NCI-H2081 treated with DMSO at 0.1 percent for 48 hours (cell line): ENCODE measurements at places on chromosomes 7 and 10.

- no peak for DNase-seq
Measured at GRCh38 chr10:91493313-91493712, 83.2 kb downstream of the HECTD2 start.

DNA sequence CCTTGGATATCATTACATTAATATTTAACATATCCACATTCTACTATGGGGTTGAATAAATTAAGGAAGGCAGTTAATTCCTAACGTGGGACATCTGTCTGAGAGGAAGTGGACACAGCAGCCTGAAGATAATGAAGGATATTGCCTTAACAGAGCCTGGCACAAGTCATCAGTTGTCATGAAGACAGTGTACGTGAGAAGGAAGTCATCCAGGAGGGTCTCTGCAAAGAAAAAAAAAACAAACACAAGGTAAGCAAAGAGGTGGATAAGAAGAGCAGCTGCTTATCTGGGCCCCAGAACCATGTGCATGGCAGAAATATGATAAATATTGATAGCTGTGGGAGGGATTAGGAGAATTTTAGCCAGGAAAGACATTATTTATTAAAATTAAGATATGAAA lies 190.0 kb downstream of the RAPGEF5 start:
- no peak for DNase-seq

DNA sequence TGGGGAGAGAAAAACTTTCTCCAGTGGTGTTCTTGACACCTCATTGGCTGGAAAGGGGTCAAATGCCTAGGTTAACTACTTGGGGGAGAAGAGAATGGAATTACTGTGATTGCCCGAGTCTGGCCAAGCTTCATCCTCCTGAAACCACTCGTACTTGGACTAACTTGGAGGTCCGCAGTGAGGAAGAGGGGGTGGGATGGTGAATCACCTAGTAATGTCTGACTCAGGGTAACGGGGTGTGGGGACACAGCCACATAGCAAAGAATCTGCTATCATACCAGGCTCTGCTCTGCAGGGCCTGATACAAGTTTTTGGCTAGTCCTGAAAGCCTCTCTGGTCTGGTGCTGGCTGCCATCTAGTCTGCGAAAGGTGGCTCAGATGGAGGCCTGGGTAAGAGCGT lies 190.9 kb downstream of the RPS24 start:
- DNase-seq = no peak

GRCh38 chr10:3968727-3969126 lies 183.7 kb upstream of the KLF6 start:
- DNase-seq = no peak

- no peak for DNase-seq
Measured at GRCh38 chr7:158386866-158387545, 200.6 kb downstream of the PTPRN2 start.

GRCh38 chr7:47866120-47866519 lies 82.1 kb downstream of the PKD1L1 start:
- no peak for DNase-seq

GRCh38 chr10:120931999-120932398 lies 80.8 kb downstream of the WDR11 start:
- DNase-seq = no peak

DNA sequence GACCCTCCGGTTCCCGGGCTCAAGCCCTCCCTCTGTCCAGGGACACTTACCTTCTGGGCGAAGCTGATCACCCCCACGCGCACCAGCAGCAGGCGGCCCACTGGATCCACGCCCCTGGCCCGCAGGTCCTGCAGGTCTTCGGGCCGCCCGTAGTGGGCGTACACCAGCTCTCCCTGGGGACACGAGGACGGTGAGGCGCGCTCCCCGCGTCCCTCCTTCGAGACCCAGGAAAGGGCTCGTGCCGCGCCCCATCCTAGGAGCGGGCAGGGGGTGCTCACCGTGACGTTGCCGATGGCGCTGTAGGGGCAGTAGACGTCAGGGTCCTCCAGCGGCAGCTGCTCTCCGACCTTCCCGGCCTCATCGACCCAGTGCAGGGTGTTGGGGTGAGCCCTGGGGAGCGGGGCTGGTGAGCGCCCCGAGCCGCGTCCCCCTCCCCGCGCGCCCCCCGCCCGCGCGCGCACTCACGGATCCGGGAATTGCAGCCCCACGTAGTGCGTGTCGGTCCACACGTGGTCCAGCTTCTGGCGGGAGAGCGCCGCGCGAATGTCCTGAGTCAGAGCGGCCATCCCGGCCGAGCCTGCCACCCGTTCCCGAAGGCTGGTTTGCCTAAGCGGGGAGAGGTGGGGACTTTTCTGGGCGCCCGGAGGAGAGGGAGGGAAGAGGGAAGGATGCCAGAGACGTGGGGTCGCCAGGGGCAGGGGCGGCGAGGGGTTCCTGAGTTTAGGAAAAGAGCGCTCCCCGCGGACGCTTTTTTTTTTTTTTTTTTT lies 8.2 kb downstream of the TFR2 start:
- DNase-seq = no peak

GRCh38 chr10:63008491-63008890 lies 124.6 kb upstream of the NRBF2 start:
- no peak for DNase-seq

- no peak for DNase-seq
Measured at GRCh38 chr7:71191771-71192170, 59.8 kb downstream of the GALNT17 start.

- no peak for DNase-seq
Measured at GRCh38 chr7:2451171-2452073, 24.8 kb downstream of the GRIFIN start.

- DNase-seq = no peak
Measured at GRCh38 chr7:47031786-47032535, 550.0 kb downstream of the TNS3 start.

DNA sequence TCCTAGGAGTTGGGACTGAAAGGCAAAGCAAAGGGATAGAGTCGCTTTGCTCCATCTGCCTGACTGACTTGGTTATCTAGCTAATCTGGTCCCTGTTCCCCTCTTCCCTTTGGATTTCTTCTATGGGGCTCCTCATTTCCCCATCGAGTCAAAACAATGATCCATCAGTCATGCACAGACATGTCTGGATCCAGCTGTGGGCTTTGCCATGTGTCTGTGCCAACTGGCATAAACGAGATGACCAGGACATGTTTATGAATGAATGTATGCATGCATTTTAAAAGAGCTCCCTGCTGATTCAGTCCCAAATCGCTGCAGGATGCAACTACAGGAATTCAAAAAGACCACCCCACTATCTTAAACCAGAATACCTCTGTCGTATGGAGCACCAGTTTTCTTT lies 122.0 kb downstream of the ARL4A start:
- DNase-seq = no peak

GRCh38 chr10:11210211-11210922 lies 192.7 kb downstream of the CELF2 start:
- DNase-seq = no peak

DNA sequence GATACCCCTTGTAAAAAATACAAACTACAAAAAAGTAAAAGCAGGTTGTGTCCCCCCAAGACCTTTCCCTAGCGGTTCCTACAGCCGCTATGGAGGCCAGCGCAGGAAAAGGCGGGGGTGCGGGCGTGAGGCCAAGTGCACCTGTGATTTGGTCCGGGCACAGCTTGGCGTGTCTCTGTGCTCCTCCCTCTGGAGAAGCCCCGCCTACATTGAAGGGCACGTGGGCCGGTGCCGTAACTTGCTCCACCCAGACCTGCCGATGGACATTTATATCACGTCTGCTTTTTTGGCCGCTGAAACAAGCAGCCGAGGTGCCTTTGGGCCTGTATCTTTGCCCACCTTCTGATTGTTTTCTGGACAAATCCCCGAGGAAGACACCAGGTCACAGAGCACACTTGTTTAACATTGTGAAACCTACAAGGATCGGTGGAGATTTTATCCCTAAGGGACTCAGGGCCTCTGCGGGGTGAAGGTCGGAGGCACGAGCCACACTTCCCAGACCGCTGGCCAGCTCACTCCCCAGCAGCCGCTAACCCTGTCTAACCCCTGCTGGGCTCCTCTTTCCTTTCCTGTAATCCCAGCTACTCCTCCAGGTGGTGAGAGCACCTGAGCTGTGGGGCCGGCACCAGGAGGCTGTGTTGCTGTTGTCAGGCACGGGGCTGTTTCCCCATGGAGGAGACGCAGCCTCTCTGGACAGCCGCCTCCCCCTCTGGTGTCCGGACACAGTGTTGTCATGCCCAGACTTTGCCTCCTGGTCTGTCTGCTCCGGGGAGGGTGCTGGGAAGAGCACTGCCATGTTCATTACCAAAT lies 18.8 kb upstream of the INPP5A start:
- no peak for DNase-seq

- no peak for DNase-seq
Measured at GRCh38 chr7:47145186-47145725, 436.7 kb downstream of the TNS3 start.

- DNase-seq = no peak
Measured at GRCh38 chr10:74816824-74817498, 9.4 kb upstream of the KAT6B start.

GRCh38 chr7:21071561-21072501 lies 285.1 kb upstream of the SP8 start:
- no peak for DNase-seq

DNA sequence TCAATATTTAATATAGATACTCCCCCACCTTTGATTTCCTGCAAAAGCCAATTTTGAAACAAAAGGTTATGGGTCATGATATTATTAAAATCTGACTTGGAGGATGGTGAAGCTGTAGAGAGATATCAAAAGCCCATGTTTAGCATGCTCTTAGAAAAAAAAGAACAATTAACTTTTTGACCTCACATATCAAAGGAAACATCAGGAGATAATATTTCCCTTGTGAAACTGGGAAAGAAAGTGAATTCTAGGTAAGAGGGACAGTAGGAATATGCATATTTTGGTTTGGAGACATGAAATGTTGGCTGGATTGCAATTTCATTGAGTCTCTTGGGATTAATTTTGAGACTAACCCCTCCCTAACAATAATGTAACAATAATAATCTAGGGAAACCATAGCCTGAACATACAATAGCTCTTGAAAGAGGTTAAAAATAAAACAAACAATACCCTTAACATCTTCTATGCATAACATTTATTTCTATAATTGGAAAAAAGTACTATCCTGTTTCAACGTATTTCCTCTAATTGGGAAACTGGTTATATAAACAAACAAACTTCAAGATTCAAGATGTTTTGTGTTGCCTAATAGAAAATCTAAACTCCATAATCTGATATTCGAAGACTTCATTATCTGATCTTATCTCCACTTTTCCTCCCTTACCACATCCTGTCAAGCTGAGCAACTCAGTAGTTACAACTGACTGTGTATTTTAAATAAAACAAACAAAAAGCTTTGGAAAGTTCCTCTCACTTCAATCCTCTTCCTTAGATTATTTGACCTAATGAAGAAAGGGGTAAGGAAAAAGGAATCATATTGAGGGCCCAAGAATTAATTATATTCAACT lies 14.8 kb downstream of the TMEM26 start:
- DNase-seq = no peak

DNA sequence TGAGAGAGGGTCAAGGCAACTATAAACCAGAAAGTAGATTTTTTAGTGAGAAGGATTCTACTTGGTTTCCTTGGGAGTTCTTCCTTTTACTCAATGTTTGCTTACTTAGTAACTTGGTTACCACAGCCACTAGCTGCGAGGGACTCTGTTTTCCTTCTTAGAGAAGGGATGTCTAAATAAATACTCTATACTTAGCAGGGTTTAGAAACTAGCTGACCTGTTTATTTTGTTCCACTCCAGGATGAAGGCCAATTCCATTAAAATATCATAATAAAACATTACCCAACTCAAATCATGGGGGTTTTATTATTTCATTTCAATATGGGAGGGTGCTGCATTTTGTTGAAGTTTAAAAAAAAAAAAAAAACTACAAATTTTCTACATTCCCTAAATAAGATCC lies 87.3 kb downstream of the PPP1R3A start:
- no peak for DNase-seq

DNA sequence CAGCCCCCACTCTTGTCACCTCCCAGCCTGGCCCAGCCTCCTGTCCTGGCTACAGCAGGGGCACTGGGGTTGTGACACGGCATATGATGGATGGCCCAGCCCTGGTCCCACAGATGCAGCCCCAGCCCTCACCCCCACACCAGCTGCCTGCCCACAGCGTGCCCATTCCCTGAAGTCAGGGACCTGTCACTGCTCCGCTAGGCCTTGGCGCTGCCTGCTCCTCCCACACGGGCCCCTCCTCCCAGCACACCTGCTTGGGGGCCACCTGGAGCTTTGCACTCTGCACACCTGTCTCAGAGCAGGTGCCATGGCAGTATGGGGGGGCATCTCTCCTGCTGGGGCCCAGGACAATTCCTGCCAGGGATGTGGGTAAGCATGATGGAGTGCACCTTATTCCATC lies 3.5 kb downstream of the GCK start:
- no peak for DNase-seq

DNA sequence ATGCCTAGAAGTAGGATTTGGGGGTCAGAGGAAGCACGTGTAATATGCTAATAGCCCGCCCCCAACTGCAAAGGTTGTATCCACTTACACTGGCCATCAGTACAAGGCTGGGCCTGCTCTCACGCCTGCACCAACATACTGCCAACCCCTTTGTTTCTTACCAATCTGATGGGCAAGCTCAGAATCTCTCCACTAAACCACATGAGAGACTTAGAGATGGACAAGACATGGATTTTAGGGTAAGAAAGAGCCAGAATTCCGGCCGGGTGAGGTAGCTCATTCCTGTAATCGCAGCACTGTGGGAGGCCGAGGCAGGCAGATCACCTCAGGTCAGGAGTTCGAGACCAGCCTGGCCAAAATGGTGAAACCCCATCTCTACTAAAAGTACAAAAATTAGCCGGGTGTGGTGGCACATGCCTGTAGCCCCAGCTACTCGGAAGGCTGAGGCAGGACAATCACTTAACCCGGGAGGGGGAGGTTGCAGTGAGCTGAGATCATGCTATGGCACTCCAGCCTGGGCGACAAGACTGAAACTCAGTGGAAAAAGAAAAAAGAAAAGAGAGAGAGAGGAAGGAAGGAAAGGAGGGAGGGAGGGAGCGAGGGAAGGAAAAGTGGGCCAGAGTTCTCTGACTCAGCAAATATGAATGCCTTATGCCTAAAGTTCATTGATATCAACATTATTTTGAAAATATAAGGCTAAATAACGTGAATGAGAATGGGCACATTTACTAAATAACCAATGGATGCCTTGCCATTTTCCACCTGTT lies 162.2 kb downstream of the SLIT1 start:
- DNase-seq = no peak

GRCh38 chr7:116554911-116555310 lies 30.1 kb downstream of the CAV1 start:
- DNase-seq = no peak

GRCh38 chr10:50540069-50540825 lies 83.5 kb downstream of the SGMS1 start:
- no peak for DNase-seq

- DNase-seq = no peak
Measured at GRCh38 chr10:116154651-116155050, 118.4 kb downstream of the GFRA1 start.

GRCh38 chr7:108875139-108875538 lies 305.5 kb downstream of the DNAJB9 start:
- DNase-seq = no peak

GRCh38 chr7:100562195-100563099 lies 11.3 kb downstream of the SAP25 start:
- no peak for DNase-seq

DNA sequence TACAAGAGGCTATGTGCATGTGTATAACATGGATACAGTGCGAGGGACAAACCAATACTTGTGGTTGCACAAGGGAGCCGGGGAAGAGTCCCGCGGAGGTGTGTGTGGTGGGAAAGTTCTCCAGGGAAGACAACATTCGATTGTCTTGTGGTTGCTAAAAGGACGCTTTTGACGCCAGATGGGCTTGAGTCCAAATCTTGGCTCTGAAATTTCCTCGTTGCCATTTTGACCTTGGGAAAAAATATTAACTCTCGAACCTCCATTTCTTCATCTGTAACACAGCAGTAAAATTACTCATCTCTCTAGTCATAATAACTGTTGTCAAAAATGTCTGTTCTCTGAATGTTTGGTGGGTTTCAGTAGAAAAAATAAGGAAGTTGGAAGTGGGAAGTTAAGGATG lies 16.5 kb downstream of the PLXDC2 start:
- no peak for DNase-seq
